ENCODE measurements at places on chromosomes 13 and 19.

- DNase-seq, result no peak
These were observed 6.1 kb downstream of the IL4I1 start for GRCh38 chr19:49890349-49891311.

GRCh38 chr19:35713904-35714495, 3.8 kb upstream of the KMT2B start:
- peak; percentile 64 for DNase-seq

GRCh38 chr19:45473367-45473681, 5.5 kb downstream of the FOSB start:
- DNase-seq, result no peak

GRCh38 chr19:52028027-52028779, at the start of gene ZNF614:
TSS of gene ZNF614 (minus strand) at chr19:52028379. CDS start at chr19:52025745, 2,634 bp downstream.
- peak; percentile 89 for DNase-seq

DNA sequence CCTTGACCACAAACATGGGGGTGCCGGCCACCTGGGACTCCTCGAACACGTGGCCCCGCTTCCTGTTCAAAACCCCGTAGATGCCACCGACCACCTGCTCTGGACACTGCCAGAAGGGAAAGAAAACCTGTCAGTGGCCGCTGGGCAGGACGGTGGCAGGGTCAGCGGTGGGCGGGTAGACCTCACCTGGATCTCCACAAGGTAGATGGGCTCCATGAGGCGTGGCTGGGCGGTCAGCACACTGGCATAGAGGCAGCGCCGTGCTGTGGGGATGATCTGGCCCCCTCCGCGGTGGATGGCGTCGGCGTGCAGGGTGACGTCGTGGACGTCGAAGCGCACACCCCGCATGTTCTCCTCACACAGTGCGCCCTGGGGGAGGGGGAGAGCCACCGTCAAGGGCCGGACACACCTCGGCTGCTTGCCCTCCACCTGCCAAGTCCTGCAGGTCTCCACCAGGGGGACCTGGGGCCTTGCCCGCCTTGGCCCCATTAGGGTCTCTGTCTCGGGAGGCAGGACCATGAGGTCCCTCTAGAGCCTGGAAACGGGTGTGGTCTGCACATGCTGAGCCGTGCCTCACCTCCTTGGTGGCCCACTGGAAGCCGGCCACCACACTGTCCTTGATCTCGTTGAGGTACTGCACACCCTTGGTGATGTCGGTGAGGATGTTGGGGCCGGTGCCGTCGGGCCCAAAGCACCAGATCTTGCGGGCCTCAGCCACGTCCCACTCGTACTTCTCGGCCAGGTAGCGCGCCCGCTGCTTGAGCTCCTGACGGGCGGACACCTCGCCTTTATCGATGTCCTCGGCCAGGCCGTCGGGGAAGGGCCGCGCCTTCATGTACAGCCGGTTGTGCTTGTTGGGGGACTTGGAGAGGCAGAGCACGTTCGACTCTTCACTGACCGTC, 6.6 kb upstream of the DAPK3 start:
- DNase-seq, result peak; percentile 73

DNA sequence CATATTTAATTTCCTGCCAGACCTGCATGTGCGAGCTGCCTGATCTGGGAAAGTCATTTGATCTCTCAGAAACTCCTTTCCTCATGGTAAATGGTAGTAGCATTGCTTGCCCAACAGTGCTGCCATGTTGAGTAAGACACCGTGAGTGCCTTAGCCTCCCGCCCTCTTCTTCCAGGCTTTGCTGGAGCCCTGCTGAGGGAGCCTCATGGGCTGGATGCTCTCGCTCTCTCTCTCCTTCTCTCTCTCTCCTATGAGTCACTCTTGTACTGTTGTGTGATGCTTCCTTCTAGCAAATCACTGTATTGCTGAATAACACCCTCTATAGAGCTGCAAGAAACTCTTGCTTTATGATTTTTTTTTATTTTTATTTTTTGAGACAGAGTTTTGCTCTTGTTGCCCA, 365.5 kb downstream of the UQCRFS1 start:
- DNase-seq, result no peak

DNA sequence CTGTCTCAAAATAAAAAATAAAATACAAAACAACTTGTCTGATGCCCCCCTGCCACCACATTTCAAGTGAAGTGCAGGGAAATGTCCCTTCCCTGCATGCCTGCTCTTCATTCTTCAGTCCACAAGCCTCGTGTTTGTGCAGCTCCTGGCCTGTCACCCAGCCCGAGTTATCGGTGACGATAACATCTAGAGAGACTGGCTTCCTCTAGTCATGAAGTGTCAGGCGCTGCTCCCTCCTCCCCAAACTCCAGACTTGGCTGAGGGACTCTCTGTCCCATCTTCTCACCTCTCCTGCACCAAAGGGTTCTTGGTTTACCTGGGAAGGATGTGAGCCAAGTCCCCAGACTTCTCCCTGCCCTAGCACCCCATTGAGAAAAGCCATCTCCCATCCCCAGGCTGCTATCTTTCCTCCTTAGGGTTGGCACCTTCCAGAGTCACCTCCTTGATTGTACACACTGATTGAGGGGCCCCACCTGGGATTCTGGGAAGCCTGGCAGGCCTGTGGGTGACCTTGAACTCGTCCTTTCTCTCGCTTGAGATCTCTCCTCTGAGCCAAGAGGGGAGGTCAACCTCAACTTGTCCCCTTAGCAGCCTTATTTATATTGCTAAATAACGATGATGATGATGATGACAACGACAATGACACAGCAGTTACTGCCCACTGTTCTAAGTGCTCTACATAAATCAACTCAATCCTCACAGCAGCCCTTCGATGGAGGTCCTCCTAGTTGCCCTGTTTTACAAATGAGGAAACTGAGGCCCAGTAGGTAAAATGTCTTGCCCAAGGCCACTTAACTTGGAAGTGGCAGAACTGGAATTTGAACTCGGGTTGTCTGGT, 13.1 kb upstream of the PLAUR start:
- no peak for DNase-seq

- DNase-seq, result no peak
These were observed 46.7 kb upstream of the RNF113B start for GRCh38 chr13:98223741-98224140.

DNA sequence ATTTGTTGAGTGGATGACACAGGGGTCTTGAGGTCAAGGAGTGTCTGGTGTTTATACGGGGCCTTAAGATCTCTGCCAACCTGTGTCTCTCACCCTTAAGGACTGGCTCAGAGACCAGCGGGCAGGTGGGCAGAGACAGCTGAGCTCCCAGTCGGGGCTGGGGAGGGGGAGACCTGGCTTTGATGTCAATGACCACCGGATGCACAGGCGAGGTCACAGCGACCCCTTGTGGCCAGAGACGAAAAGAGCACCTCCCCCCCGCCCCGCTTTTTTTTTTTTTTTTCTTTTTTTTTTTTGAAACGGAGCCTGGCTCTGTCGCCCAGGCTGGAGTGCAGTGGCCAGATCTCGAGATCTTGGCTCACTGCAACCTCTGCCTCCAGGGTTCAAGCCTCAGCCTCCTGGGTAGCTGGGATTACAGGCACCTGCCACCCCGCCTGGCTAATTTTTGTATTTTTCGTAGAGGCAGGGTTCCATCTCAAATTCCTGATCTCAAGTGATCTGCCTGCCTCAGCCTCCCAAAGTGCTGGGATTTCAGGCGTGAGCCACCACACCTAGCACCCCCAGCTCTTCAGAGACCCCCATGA, 12.1 kb upstream of the KLK14 start:
- no peak for DNase-seq

DNA sequence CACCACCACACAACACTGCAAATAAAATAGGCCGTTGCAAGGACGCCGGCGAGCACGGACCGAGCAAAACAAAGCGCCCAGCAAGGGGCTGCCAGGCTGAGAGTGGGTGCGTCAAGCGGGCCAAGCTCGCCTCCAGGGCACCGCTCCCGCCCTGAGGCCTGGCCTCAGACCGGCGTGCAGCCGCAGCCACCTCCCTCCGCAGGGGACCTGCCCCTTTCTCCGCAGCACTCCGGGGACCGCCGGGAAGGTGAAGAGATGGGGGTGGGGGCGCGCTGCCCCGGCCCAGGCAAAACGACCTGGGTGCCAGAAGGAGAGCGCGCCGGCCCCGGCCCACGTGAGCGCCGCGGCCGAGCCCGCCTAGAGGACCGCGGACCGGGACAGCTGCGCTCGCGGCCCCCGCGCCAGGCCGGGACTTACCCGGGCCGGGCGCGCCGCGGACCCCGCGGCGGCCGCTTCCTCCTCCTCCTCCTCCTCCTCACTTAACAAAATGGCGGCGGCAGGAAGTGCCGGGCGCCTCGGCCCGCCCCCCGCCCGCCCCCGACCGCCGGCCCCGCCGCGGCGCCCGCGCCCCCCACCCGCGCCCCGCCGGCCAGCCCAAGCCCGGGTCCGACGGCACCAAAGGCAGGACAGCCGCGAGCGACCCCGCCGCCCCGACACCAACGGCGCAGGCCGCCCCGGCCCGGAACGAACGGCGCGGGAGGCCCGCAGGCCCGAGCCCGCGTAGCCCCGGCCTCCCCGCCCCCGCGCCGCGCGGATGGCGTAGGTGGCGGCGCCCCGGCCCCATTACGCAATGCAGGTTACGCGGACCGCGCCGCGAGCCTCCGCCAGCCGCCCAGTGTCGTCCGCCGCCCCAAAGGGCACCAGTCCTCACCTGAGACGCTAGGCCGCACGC, 674 bp downstream of the BRD4 start:
- peak; percentile 45 for DNase-seq

DNA sequence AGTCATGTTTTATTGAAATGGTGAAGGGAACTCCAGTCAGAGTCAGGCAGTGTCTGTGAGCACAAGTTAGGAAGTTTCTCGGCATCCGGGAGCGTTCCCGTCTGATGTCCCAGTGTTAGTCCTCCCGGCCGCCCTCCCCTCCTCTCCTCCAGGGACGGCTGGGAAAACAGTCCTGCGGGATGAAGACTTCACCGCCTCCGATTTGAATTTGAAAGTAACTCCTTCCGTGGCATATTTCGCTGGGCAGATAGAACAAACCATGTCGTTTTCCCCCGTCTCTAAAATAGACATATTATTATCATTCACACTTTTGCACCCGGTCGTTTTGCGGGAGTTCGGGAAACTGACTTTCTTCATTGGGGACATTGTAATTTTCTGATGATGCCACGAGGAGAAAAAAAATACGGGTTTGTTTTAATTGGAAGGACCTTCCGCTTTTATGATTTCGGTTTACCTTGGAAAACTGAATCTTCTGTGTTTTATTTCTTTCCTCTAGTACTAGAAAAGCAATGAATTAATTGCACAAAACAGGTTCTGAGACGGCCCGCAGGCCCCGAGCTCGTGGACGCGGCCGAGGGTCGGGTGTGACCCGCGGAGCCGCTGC, 76.6 kb downstream of the ZIC5 start:
- no peak for DNase-seq

- DNase-seq, result no peak
These were observed 1122.8 kb upstream of the ATXN8OS start for GRCh38 chr13:68984688-68985319.

GRCh38 chr13:28204690-28205443, 66.5 kb downstream of the PAN3 start:
- DNase-seq, result no peak

- no peak for DNase-seq
These were observed 90.6 kb downstream of the KL start for GRCh38 chr13:33106656-33107360.

- no peak for DNase-seq
These were observed 32.4 kb downstream of the ACTN4 start for GRCh38 chr19:38679839-38680238.

DNA sequence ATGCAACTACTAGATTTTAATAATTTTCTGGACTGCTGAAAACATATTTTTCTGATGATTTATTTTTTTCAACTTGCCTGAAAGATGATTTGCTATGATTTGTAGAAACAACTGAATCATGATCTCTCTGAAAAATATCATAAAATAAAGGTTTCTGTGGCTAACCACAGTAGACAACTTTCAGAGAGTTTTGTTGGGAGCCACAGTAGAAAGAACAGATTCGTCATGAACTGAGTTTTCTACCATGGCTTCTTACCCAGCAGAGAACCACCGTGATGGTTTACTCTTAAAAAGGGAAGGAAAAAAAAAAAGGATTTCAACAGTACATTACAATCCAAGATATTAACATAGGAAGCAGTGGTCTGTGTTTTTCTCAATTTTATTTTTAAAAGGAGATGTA, 18.0 kb downstream of the ZAR1L start:
- no peak for DNase-seq

GRCh38 chr13:46530084-46530935, 22.7 kb upstream of the LRCH1 start:
- DNase-seq, result no peak

DNA sequence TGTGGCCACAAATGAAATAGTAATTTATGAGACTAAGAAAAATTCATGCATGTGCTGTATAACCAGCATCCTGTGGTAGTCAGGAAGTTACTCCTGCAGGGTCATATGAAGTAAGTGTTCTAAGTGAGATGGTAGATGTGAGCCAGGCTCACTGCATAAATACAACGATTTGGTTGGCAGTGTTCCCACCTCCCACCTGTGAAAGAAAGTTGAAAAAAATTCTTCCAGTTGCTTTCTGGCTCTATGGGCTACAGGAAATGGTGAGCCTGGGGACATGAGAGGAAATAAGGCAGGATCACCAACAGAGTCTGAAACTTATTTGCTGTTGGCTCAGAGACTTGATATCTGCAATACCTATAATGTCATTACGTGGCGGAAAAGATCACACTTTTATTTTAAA, 301.7 kb upstream of the SPRY2 start:
- DNase-seq, result no peak

DNA sequence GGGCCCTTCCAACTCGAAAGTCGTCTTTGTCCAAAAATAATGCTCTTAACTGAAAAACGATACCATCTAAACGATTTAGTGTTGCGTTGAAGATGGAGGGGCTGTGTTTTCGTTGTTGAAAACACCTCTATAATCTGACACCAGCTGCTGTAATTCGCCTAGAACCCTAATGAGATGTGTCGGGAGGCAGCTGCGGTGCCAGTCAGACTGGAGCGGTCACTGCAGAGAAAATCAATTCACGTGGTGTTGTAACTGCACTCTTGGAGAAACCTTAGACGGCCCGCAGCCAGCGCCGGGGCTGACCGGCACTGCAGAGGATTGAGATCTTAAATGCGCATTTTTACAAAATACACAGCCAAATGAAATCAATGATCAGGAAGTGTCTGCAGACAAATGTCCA, 339.1 kb downstream of the ZNF536 start:
- no peak for DNase-seq

DNA sequence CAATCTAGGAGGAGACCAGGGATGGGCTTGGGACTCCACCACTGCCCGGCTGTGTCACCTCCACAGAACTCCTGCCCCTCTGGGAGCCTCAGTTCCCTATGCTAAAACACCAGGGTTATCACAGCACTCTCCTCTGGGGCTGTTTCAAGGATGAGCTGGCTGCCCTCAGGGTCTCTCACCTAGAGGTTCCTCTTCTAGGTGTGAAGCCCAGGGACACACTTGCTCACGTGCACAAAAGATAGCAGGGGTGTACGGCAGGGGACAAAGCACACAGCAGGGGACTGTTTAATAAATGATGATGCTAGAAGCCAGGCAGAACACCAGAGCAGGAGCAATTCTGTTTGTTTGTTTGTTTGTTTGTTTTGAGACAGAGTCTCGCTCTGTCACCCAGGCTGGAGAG, 16.8 kb upstream of the LYPD3 start:
- no peak for DNase-seq

DNA sequence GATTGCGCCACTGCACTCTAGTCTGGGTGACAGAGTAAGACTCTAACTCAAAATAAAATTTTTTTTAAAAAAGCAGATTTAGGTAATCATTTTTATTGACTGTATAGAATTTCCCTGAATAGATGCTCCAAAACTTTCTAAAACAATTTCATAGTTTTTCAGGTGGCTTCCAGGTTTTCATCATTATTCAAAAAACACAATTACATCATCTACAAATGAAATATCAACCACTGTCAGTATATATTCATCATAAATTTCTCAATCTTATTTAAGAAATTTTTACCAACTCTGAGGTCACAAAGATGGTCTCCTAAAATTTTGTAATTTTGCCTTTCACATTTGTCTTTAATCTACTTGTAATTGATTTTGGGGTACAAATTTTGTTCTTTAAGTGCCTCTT, 48.1 kb downstream of the ZC3H13 start:
- peak; percentile 17 for DNase-seq

Measured in HL-60 (cell line).